ENCODE measurements at places on chromosomes 4 and X. TPM values are rescaled to one million over a fixed set of nuclear protein-coding genes. Genes with fewer than 3 reads are reported as not detected.

ZNF157 gene
- not detected for total RNA-seq

GRCh38 chrX:130184168-130184567 lies 12.4 kb downstream of the RAB33A start:
- no peak for DNase-seq

- DNase-seq, result no peak
These were observed at the start of gene WAS for GRCh38 chrX:48683411-48683982. Gene WAS, plus strand, starts transcription at chrX:48683799. Its CDS starts 55 bp downstream, at chrX:48683854.

DNA sequence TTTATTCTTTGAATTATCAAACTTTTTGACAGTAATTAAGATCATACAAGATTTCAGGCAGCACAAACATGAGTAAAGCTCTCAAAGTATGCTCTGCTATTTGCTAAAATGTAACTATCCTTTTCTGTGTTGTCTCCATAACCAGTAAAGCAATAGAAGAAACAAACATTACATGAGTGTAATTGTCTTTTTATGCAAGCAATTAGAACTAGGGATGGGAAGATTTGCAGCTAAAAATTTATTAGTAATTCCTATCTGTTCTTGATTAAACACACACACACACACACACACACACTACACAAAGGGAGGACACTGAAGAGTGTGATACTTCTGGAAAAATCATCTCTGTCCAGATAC lies 512.9 kb downstream of the FAT4 start:
- DNase-seq, result no peak

CNKSR2 gene
- total RNA-seq, result 0.53 TPM

TRPC5OS gene
- total RNA-seq, result not detected

DNA sequence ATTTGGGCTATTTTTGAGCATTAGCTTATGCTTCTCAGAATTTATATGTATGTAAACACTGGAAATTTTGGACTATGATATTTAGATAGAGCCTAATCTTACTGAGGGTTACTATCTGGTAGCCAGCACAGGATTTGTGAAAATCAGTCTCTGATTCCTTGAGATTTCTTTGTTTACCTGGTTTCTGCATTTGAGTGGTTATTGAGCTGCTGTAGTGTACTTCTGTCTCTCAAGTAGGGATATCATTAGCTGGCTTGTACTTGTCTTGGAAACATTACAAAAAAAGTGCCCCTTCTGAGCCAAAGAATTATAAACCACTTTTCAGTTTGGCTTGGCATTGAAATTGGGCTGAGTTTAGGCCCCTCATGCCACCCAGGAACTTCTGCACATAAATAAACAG lies 49.7 kb downstream of the TLL1 start:
- DNase-seq, result no peak

- DNase-seq, result no peak
These were observed 49.7 kb upstream of the ABCG2 start for GRCh38 chr4:88208156-88208555.

DNA sequence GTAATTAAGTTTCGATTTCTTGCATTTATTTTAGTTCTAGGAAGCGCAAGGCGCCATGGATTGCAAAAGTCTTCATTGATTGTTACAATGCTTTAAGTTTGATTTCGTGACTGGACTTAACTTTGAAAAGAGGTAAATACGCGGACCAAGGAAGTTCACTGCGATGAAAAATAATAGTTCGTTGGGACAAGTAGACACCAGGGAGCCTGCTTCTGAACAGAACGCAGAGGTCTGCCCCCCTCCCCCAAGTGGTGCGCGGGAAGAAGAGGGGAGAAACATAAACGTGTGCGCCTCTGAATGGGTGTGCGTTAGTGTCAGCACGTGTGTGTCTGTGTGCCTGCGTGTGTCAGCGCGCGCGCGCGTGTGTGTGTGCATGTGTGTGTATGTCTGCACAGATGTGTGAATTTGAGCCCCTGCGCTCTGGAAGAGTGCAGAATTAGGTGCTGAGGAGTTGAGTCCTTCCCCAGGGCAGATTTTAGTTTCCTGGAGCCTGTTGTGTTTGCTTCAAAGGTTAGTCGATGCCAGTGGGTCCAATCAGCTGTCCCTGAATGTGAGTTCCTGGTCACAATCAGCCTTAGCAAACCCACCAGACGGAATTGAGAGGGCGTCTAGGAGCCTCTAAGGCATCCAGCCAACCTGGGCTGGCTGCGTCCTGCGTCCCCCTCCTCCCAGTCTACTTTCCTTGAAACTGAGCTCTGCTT lies 5.8 kb upstream of the POU4F2 start:
- no peak for DNase-seq

- DNase-seq, result no peak
These were observed 207.6 kb downstream of the THOC2 start for GRCh38 chrX:123525123-123525725.

DNA sequence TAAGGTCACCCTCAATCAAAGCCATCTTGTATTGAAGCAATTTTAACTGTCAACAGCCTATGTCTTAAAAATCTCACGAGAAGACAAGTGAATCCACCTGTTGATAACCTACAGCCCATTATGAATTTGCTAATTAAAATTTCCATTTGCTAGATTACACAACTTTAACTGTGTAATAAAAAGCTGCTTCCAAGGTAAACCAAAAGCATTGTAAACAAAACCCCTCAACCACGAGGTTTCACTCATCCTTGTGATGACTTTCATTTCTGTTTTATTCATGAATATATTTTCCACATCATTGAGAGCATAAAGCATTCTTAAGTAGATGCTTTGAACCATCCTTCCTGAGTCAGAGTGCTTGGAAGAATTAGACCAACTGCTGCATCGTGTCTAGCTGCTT lies 217.5 kb upstream of the GYPA start:
- DNase-seq, result no peak

DNA sequence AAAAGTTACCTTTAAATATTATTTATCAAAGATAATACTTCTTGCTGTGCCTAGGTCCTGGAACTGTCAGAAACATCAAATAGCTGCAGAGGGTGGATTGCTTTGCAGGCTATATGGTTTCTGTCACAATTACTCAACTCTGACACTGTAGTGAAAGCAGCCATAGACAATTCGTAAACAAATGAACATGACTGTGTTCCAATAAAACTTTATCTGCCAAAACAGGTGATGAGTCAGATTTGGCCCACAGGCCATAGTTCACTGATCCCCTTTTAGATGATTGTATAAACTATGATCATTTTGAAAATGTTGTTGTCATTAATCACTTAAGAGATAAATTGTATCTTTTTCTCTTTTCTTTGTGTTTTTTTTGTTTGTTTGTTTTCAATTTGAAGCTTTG lies 8.4 kb upstream of the MEPE start:
- no peak for DNase-seq

MTM1 gene
- total RNA-seq, result 7.3 TPM

LAGE3 gene
- 52.0 TPM for total RNA-seq

DNA sequence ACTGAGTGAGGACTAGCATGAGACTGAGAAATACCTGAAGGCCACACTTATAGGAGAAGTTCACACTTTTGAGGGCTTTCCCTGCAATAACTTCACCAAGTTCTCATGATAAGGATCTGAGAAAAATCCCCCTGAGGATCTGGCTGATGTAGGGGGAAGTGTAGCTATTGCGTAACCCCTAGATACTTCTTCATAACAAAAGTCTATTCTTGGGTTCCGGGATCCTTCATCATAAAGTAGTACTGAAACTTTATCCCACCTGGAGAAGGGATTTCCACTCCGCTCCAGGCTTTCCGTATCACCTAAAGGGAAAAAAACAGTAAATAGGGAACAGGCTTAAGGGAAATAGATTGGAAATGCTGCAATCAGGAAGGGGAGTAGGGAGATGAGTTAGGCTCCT lies 13.3 kb downstream of the USP27X start:
- no peak for DNase-seq

Measured in ascending aorta (tissue), 2 donors.